ENCODE measurements at places on chromosomes 7 and 10. TPM values are rescaled to one million over a fixed set of nuclear protein-coding genes. Genes with fewer than 3 reads are reported as not detected.
A peak's percentile ranks its signal among the peaks of the same experiment; 100 is the strongest.

GRCh38 chr7:35736725-35737124, 41.8 kb upstream of the HERPUD2 start:
- DNase-seq: no peak
- H3K36me3 ChIP-seq: no peaks in the 10 kb centered on the region
- H3K4me3 ChIP-seq: no peak overlapping the region
- H3K27me3 ChIP-seq: peaks cover 4% of the 10 kb centered on the region
- no peak overlapping the region for H3K27ac ChIP-seq

HPSE2 gene
- not detected for total RNA-seq

DNA sequence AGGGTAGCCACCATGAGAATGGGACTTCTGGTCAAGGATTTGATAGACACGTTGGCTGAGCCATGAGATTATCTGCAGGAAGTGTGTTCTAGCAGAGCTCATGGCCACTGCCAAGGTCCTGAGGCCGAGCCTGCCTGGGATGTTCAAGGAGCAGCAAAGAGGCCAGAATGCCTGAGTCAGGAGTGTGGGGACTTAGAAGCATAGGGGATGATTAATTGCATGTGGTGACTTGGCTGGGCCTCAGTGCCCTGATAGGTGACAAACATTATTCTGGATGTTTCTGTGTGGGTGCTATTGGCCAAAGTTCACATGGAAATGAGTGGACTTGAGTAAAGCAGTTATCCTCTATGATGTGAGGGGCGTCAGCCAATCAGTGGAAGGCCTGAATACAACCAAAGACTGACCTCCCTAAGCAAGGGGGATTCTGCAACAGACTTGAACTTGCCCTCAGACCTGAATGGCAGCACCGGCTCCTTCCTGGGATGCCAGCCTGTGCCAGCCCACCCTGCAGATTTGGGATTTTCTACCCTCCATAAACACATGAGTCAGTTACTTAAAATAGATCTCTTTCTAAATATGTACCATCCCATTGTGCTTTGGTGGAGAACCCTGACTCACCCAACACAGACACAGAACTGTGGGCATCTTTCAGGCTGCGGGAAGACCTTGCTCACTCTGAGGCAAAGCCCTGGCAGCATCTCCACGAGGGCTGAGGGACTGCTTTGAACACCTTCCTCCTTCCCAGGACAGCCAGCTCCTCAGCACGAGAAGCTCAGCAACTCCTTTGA, 363.9 kb upstream of the MGMT start:
- no peak overlapping the region for H3K4me3 ChIP-seq
- H3K36me3 ChIP-seq: peaks cover 3% of the 10 kb centered on the region
- H3K27me3 ChIP-seq: no peaks in the 10 kb centered on the region
- DNase-seq: peak; percentile 4
- peak overlapping the region; percentile 2 for H3K27ac ChIP-seq

CDH23 gene
- total RNA-seq: 4.7 TPM

DNA sequence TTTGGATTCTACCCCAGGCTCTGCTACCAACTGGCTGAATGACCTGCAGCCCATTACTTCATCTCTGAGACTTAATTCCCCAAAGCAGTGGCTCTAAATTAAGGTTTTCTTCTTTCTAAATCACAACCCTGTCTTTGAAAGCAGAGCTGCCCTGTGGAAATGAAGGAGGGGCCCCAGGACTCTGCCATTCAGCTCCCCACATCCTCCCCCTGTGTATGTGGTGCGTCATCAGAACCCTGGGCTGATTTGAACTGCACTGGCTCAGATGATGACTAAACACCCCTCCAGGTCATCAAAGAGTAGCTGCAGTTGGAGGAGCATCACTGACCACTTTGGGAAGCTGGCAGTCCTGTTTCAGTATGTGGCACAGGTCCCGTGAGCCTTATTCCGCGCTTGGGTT, 46.6 kb downstream of the BPGM start:
- H3K36me3 ChIP-seq: no peaks in the 10 kb centered on the region
- H3K27ac ChIP-seq: no peak overlapping the region
- no peak overlapping the region for H3K4me3 ChIP-seq
- peaks cover 2% of the 10 kb centered on the region for H3K27me3 ChIP-seq
- DNase-seq: peak; percentile 51

SLC37A3 gene
- total RNA-seq: 23.9 TPM

OLAH gene
- total RNA-seq: 0.18 TPM

- no peaks in the 10 kb centered on the region for H3K27me3 ChIP-seq
- peaks cover 55% of the 10 kb centered on the region for H3K36me3 ChIP-seq
- no peak overlapping the region for H3K27ac ChIP-seq
- H3K4me1 ChIP-seq: no peaks in the 10 kb centered on the region
These were observed 64.6 kb downstream of the OGDH start for GRCh38 chr7:44671069-44671468.

ADAM12 gene
- 1.6 TPM for total RNA-seq

DNA sequence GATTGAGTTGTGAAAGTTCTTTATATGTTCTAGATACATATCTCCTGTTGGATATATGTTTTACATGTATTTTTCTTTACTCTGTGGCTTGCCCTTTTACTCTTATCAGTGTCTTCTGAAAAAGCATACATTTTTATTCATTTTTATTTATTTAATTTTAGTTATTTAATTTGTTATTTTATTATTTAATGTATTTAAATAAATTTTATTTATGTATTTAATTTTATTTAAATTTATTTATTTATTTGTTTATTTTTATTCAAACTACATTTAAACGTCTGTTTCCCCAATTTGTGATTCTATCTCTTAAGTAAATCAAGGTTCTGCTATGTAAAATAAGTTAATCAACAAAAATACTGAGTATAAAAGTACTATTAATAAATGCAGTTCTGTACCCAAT, 279.1 kb upstream of the AKR1E2 start:
- DNase-seq: no peak
- no peak overlapping the region for H3K27ac ChIP-seq
- H3K27me3 ChIP-seq: peaks cover 26% of the 10 kb centered on the region
- no peak overlapping the region for H3K4me3 ChIP-seq

DNA sequence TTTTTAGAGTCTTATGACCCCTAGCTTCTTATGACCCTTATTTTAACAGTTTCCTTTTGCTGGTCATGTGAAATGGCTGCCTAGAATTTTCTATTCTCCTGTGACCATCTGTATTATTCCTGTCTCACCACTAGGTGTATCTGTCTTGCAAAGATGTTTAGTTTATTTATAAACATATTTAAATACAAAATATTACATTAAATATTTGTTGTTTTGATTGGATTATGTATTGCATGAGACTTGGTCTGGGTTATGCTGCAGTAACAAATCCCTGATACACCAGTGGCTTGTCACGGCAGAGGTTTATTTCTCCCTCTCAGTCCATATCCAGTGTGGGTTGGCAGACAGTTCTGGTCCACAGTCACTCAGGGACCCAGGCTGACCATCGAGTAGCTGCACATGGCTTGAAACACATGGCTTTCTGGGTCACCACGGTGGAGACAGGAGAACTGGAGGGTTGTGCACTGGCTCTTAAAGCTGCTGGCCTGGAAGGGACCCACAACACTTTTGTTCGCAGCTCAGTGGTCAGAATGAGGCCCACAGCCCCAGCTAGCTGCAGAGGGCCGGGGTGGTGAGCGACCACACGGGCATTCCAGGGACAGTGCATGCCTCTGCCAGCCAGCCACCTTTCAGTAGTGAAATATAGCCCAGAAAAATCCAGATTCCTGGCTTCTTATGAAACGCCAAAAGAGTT, 7.4 kb downstream of the RASSF4 start:
- H3K4me1 ChIP-seq: peaks cover 36% of the 10 kb centered on the region
- DNase-seq: no peak
- H3K27ac ChIP-seq: no peak overlapping the region
- H3K36me3 ChIP-seq: no peaks in the 10 kb centered on the region

SLC26A4 gene
- 1.1 TPM for total RNA-seq

GRCh38 chr7:131869986-131870385, 313.6 kb upstream of the PODXL start:
- no peak overlapping the region for H3K4me3 ChIP-seq
- no peak for DNase-seq
- H3K27ac ChIP-seq: no peak overlapping the region
- no peaks in the 10 kb centered on the region for H3K36me3 ChIP-seq
- H3K27me3 ChIP-seq: no peaks in the 10 kb centered on the region

BCL7B gene
- total RNA-seq: 80.8 TPM

- no peak for DNase-seq
- peaks cover 21% of the 10 kb centered on the region for H3K36me3 ChIP-seq
- no peaks in the 10 kb centered on the region for H3K27me3 ChIP-seq
These were observed 31.2 kb downstream of the EXOC4 start for GRCh38 chr7:133284092-133284491.

ARPC1A gene
- 51.4 TPM for total RNA-seq

GRCh38 chr7:143458681-143459080, 15.4 kb downstream of the TAS2R60 start:
- no peaks in the 10 kb centered on the region for H3K4me1 ChIP-seq
- H3K4me3 ChIP-seq: no peak overlapping the region
- no peaks in the 10 kb centered on the region for H3K27me3 ChIP-seq
- H3K36me3 ChIP-seq: no peaks in the 10 kb centered on the region
- H3K27ac ChIP-seq: no peak overlapping the region

RET gene
- total RNA-seq: 0.34 TPM

DNA sequence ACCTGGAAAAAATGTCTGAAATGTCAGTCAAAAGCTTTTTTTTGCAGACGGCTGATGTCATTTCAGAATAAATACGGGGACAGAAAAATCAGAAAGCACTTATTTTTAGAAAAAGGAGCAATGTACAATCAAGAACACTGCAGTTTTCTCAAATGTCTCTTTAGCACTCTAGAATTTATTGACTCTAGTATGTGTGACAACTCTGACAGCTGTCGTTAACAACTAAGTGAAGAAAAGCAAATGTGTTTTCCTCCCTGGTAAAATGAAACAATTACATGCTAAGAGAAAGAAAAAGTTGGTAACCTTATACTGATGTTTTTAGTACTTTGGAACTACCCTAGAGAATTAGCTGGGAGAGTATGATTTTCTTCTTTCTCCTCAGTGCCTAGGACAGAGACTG, 497.4 kb downstream of the GRM8 start:
- no peaks in the 10 kb centered on the region for H3K27me3 ChIP-seq
- no peaks in the 10 kb centered on the region for H3K36me3 ChIP-seq
- no peak overlapping the region for H3K27ac ChIP-seq
- no peaks in the 10 kb centered on the region for H3K4me1 ChIP-seq

CARD11 gene
- total RNA-seq: 178 TPM

- H3K4me1 ChIP-seq: peaks cover 4% of the 10 kb centered on the region
- H3K27me3 ChIP-seq: peaks cover 12% of the 10 kb centered on the region
- H3K36me3 ChIP-seq: no peaks in the 10 kb centered on the region
These were observed 241.5 kb downstream of the PHTF2 start for GRCh38 chr7:78039790-78040776.

CCDC146 gene
- 12.9 TPM for total RNA-seq

AGAP4 gene
- total RNA-seq: 22.6 TPM

- H3K27ac ChIP-seq: no peak overlapping the region
- H3K27me3 ChIP-seq: peaks cover 8% of the 10 kb centered on the region
- H3K4me1 ChIP-seq: no peaks in the 10 kb centered on the region
- no peak overlapping the region for H3K4me3 ChIP-seq
- no peaks in the 10 kb centered on the region for H3K36me3 ChIP-seq
These were observed 95.5 kb upstream of the FAM20C start for GRCh38 chr7:96861-97260.

GRCh38 chr10:78044179-78044578, 10.5 kb downstream of the RPS24 start:
- no peaks in the 10 kb centered on the region for H3K27me3 ChIP-seq
- peaks cover 55% of the 10 kb centered on the region for H3K4me1 ChIP-seq
- H3K27ac ChIP-seq: peak overlapping the region; percentile 12
- no peak overlapping the region for H3K4me3 ChIP-seq

PRLHR gene
- total RNA-seq: not detected

DNA sequence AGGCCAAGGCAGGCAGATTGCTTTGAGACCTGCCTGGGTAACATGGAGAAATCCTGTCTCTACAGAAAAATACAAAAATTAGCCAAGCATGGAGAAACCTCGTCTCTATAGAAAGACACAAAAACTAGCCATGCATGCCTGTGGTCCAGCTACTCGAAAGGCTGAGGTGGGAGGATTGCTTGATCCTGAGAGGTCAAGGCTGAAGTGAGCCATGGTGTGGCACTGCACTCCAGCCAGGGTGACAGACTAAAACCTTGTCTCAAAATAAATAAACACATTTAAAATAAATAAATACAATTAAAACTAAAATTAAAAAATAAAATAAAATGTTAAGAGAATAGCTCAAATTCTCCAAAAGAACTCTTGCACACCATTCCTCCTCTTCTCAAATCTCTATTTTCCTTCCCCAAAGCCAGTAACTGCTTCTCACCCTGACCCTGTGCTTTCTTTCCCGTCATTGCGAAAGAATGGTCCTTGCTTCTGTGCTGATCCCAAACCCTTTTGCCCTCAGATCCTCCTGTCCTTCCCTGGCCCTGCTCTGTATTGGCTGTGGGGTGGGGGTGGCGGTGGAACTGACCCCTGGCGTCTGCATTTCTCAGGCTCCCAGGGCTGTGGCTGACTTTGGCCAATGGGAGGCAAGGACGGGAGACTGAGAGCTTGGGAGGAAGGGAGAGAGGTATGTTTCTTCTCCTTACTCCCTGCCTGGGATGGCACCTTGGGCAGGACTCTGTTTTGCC, 12.4 kb downstream of the SRGN start:
- no peak overlapping the region for H3K4me3 ChIP-seq
- H3K36me3 ChIP-seq: peaks cover 62% of the 10 kb centered on the region
- H3K4me1 ChIP-seq: peaks cover 47% of the 10 kb centered on the region
- no peak for DNase-seq

DNA sequence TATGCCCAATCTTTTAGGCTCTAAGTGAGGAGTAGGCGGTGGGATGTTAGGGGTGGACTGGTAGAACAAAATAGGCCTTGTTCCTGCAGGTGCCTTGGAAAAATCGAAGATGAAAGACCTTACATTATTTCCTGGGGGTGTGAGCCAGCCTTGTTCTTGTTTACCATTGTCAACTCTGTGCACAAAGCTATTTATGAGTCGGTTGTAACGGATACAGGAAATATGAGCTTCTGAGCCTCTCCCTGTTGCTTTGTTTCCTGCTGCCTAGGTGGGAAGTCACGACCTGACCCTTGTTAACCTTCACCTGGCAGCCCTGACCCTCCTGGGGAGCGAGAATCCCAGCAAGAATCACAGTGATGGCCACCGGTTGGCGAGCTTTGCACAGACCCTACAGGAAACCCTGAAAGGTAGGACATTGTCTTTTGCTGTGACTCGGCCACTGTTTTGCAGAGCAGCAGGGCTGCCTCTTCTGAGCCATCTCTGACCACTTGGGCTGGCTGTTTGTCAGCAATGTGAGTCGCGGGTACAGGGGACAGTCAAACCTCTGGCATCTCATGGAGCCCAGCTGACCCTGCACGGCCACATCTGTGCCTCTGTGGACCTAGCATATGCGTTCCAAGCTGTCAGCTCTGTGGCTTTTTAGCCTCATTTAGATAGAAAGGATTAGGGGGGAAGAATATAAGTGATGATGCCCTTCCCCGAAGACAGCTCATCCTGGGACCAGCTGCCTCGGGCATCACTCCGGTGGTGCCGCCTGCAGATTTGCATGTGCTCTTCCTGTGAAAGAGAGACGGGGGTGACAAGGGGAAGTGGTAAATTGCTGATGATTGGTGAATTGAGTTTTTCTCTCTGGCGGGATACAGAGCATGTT, 102.1 kb upstream of the ANLN start:
- peak overlapping the region; percentile 93 for H3K27ac ChIP-seq
- H3K4me1 ChIP-seq: peaks cover 70% of the 10 kb centered on the region
- DNase-seq: peak; percentile 44
- H3K27me3 ChIP-seq: no peaks in the 10 kb centered on the region

GRCh38 chr10:6402349-6402709, 177.7 kb downstream of the PRKCQ start:
- H3K4me3 ChIP-seq: no peak overlapping the region
- H3K27me3 ChIP-seq: peaks cover 6% of the 10 kb centered on the region
- H3K4me1 ChIP-seq: peaks cover 47% of the 10 kb centered on the region
- DNase-seq: no peak
- peaks cover 3% of the 10 kb centered on the region for H3K36me3 ChIP-seq
- no peak overlapping the region for H3K27ac ChIP-seq
